ENCODE measurements at places on chromosomes 1 and 21.

DNA sequence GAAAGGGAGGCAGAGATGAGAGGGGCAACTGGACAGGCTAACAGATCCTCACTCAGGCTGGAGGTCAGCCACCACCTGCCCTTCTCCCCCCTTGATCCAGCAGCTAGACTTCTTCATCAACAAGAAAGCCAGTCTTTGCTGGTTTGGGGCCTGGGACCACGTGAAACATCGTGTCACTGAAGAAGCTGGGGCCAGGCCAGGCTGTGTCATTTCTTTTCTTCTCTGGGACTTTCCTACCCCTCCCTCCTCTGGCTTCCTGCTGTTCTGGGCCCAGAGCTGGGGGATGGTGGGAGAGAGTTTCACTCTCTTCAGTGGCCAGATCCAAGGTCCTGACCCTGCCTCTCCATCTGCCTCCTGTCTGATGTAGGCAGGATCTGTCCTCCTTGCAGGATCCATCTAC is 18.1 kb upstream of the SLC26A9 start:
- peak; percentile 75 for ATAC-seq

DNA sequence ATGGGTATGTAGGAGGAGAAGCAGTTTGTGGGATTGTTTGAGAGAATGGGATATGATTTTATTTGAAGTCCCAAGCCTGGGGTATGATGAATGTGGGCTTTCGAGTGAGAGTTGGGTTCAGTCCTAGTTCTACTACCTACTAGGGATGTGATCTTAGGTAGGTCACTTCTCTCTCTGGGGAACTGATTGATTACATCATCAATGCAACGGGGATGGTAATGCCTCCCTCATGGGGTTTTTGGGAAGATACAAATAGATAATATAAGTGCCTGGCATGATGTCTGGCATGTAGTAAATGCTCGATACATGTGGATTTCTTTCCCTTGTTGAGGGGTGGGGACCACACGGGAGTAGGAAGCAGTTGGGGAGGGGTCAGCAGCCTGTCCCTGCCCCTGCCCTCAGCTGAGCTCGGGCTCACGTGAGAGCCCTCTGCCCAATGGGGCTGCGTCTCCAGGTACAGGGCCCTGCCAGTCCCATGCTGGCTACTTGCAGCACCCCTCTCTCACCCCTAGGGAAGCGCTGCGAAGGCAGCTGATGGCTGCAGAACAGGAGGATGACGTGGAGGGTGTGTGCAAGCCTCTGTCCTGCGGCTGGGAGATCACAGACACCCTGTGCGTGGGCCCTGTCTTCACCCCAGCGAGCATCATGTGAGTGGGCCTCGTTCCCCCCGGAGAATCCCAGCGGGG is 38.7 kb downstream of the AZIN2 start:
- peak; percentile 73 for ATAC-seq

GRCh38 chr1:174794861-174795260 is 204.9 kb upstream of the CACYBP start:
- ATAC-seq = no peak

GRCh38 chr1:70143048-70143659 is 62.2 kb downstream of the LRRC40 start:
- ATAC-seq = no peak

DNA sequence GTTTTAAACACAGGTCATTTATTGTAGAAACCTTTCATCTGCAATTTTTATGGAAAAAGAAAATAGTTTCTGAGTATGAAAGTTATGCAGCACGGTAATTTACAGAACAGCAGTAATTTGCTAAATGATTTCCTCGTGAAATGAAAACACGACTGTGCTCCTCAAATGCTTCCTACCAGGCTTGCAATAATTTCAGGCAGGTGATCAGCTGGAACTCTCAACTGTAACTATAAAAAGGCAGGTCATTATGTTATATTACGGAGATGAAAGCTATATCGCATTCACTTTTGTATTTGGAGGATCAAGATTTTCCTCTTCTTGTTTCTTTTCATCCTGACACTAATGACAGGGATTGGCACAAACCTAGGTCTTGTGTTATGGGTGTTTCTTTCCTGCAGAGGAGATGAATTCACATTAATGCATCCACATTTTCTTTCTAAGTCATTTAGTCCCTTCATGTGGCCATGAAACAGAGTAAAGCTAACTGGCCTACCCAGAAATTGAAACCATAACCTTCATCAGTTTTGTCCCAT is 57.4 kb downstream of the SAMSN1 start:
- no peak for ATAC-seq

- ATAC-seq = peak; percentile 97
These were observed 91.5 kb downstream of the IER5 start for GRCh38 chr1:181179987-181180365.

DNA sequence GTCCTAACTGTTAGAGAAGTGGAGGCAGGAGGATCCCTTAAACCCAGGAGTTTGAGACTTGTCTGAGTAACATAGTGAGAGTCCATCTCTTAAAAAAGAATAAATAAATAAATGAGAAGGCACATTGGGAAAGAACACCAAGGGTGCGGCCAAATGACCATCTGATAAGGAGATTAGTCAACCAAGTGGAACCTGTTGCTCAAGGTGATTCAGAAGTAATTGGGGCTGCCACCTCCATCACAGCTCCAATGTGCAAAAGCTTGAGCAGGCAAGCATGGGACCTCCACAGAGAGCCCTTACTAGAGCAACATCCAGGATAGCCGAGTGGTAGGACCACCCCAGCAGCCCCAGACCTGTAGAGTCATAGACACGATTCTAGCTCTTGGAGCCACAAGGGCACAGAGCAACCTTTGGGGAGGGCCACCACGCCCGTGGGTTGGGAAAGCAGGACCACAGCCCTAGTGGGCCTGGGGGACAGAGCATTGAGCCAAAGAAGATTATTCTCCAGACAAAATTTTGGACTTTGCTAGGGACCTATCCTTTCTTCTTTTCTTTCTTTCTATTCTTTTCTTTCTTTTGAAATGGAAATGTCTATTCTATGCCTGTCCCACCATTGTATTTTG is 40.9 kb downstream of the KCNK1 start:
- no peak for ATAC-seq

DNA sequence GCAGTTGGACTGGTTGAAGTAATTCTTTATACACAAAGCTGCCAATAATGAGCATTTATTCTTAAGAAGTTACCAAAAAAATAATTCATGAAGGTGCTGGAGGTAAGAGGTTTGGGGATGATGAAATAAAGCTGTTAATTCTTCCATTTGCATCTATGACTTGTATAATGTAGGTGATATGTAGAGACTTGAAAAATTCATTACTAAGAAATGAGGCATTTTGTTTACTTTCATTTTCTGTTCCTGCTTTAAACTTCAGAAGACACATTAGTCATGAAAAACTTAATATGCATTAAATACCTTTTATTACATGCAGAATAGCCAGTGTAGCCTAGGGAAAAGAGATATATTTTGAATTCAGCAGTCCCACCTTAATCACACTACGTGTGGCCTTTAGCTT is 214.2 kb downstream of the SLC44A5 start:
- peak; percentile 28 for ATAC-seq

DNA sequence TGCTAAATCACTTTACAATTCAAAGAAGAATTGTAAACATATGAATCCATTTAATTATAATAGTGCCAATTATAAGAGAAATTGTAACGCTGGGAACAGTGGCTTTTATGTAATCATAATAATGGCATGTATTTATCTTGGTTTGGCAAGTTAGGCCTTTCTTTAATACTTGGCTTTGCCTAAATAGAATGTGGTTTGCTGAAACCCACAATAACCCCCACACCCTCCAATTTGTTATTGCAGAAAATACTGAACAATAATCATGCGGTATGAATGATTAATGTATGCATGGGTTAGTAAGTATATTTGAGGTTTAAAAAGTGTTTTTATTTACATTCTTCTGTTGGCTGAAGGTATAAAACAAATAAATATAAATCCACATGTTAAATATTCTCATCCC is 138.2 kb downstream of the NFIA start:
- ATAC-seq = no peak

GRCh38 chr1:201678264-201679101 is 139.6 kb downstream of the NAV1 start:
- ATAC-seq = no peak

DNA sequence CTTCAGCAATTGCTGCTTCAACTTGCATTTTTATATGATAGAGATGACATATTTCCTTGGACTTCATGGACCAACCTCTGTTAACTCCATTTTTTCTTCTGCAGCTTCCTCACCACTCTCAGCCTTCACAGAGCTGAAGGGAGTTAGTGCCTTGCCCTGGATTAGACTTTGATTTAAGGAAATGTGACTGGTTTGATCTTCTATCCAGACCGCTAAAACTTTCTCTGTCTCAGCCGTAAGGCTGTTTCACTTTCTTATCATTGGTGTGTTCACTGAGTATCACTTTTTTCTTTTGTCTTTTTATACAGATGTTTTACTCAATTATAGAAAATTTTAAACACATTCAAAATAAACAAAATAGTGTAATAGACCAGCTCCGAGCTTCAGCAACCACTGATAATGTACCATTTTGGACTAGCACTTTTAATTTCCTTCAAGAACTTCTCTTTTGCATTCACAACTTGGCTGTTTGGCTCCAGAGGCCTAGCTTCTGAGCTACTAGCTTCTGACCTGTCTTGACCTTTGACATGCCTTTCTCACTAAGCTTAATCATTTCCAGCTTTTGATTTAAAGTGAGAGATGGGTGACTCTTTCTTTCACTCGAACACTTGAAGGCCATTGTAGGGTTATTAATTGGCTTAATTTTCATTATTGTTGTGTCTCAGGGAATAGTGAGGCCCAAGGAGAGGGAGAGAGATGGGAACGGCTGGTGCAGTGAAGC is 9.3 kb downstream of the NEK7 start:
- ATAC-seq = no peak

DNA sequence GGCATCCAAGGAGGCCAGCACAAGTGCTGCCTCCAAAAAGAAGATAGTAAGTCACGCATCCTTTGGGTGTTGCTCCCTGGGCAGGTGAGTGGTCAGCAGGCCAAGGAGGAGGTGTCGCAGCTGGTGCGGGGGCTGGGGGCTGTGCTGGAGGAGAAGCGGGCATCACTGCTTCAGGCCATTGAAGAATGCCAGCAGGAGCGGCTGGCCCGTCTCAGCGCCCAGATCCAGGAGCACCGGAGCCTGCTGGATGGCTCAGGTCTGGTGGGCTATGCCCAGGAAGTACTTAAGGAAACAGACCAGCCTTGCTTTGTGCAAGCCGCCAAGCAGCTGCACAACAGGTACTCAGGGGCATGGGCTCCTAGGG is 4.3 kb downstream of the TRIM46 start:
- ATAC-seq = no peak

- ATAC-seq = no peak
These were observed 38.0 kb upstream of the SRP9 start for GRCh38 chr1:225739542-225740107.

DNA sequence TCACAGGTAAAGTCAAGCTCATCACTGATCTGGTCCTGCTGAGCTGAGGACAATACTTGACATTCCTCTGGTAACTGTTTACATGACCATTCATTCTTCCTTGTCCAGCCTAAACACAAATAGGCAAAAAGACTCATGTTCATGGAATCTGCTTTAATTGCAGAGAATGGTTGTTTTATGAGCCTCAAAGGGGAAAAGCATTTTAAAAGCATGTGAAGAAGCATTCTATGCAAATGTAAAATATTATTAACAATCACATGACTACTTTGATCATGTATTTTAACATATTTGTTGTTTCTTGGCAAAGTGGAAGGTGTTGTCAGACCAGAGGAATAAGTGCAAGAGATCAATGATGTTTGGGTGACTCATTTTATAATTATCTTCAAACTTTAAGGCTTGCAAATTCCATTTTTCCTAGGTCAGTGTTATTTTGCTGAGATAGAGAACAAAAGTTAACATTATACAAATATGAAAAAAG is 133.7 kb downstream of the RUNX1 start:
- ATAC-seq = peak; percentile 62

DNA sequence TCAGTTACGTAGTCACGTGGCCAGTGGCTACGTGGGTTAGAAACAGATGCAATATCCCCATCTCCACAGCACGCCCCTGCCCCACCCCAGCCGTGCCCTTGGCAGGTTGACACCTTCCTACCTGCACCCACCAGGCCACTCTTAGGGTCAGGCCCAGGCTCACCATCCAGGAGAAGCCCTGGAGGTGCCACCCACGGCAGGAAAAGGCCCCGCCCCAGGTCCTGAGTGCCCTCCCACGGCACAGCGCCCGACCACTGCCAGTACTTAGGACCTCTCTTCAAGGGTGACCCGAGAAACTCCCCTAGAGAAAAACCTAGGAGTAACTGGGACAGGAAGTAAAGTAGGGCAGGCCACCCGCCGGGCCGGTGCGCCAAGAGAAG is 1.5 kb downstream of the C1orf35 start:
- ATAC-seq = no peak

Data from motor neuron (in vitro differentiated cells).